ENCODE measurements at places on chromosomes 12 and 14.

DNA sequence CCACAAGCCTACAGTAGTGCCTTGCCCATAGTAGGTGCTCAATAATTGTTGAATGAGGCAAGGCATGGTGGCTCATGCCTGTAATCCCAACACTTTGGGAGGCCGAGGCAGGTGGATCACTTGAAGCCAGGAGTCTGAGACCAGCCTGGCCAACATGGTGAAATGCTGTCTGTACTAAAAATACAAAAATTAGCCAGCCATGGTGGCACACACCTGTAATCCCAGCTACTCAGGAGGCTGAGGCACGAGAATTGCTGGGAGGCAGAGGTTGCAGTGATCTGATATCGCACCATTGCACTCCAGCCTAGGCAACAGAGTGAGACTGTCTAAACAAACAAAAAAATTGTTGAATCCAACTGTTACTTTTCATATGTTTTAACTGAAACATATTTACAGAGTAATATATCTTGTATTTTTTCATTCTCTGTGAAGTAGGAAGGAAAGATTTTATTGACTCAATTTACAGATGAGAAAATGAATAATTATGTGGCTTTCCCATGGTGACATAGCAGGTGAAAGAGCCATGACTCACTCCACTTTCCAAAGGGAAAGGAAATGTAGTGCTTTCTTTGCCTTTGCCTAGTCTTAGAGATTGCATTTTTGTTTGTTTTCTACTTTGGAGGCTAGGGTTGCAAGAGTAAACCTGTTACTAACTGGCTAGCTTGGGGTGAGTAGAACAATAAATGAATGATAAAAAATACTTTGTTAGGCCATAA is 95.4 kb upstream of the SLC38A4 start:
- peak; percentile 57 for DNase-seq

DNA sequence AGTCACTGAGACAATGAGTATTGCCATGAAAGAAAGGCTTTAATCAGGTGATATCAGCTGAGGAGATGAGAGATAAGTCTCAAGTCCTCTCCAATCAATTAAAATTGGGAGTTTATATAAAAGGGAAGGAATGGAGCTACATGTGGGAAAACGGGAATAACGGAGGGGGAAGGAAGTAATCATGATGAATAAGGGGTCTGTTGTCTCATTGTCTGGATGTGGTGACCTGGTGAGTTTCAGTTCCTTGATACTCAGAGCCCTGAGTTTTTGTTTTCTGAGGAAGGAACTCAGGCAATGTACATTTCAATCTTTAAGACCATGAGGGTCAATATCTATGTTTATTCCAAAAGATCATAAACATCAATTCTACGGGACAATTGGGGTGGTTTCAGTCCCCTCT is 198.8 kb downstream of the KITLG start:
- DNase-seq = no peak

GRCh38 chr12:618605-619004 is 44.6 kb downstream of the NINJ2 start:
- DNase-seq = no peak

DNA sequence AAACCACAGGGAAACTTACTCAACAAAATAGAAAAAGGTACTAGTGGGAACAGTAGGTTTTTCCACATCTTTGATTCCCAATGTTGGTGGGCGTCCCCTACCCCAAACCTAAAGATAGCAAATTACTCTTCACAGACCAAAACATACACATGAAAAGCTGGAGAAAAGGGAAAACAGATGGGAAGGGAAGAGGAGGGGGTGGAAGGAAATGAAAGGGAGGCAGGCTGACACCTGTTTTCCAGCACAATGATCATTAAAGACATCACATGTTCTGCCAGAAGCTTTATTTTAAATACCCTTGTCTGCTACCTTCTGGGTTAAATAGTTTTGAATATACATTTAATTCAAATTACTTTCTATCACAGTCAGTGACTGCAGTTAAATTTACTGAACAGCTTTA is 1617.9 kb upstream of the SEL1L start:
- DNase-seq = no peak

DNA sequence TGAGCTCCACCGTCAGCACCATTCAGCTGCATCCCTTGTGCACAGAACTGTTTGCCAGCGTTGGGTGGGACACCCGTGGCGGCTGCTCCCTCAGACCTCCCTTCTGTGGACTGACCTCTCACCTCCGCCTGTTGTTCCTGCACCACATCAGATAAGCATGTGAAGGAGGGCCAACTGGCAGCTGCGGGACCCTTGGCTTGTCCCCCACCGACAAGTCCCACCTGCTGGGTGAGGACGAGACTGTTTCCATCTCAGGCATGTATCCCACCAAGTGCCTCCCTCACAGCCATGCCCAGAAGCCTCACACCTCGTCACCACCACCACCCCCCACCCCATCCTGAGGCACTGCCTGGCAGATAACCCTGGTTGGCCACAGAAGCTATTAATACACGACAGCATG is 18.6 kb upstream of the TEAD4 start:
- DNase-seq = no peak

GRCh38 chr12:21541773-21542172 is 15.7 kb downstream of the SPX start:
- no peak for DNase-seq

Measured in astrocyte of the hippocampus (primary cell).